ENCODE measurements at places on chromosomes 3 and 15. TPM values are rescaled to one million over a fixed set of nuclear protein-coding genes. Genes with fewer than 3 reads are reported as not detected.

TMEM158 gene
- 0.66 TPM for total RNA-seq

UBA7 gene
- total RNA-seq, result 91.7 TPM

GRCh38 chr3:94071713-94072284, 8.9 kb downstream of the NSUN3 start:
- H3K27me3 ChIP-seq, result no peaks in the 10 kb centered on the region
- DNase-seq, result peak; percentile 74
- peak overlapping the region; percentile 79 for H3K27ac ChIP-seq
- H3K36me3 ChIP-seq, result peaks cover 52% of the 10 kb centered on the region

- no peak overlapping the region for H3K4me3 ChIP-seq
- H3K36me3 ChIP-seq, result no peaks in the 10 kb centered on the region
- no peaks in the 10 kb centered on the region for H3K27me3 ChIP-seq
- peaks cover 21% of the 10 kb centered on the region for H3K4me1 ChIP-seq
- no peak overlapping the region for H3K27ac ChIP-seq
These were observed 26.3 kb downstream of the CCDC13 start for GRCh38 chr3:42746455-42747450.

All from activated CD4-positive, alpha-beta T cell treated with anti-CD3 and anti-CD28 coated beads, Interleukin-2, amount 10 ng/mL, durations not matched to agents 24 days and 14 days (primary cell).